ENCODE measurements at places on chromosomes 5 and 9. TPM values are rescaled to one million over a fixed set of nuclear protein-coding genes. Genes with fewer than 3 reads are reported as not detected.

The DIPK1B gene
- total RNA-seq: 1.5 TPM

The NCS1 gene
- 32.4 TPM for total RNA-seq

The UAP1L1 gene
- total RNA-seq: 5.5 TPM

The RLN2 gene
- not detected for total RNA-seq

The LCN9 gene
- not detected for total RNA-seq

The GARNL3 gene
- total RNA-seq: 2.4 TPM

The BRD8 gene
- 30.9 TPM for total RNA-seq

The TSLP gene
- total RNA-seq: 1.2 TPM

The POLR1E gene
- total RNA-seq: 49.6 TPM

The IGFBPL1 gene
- not detected for total RNA-seq

The PCDHGB1 gene
- total RNA-seq: 0.30 TPM

The PCDHA10 gene
- not detected for total RNA-seq

The TMOD1 gene
- 0.17 TPM for total RNA-seq

The URM1 gene
- 45.6 TPM for total RNA-seq

The PTPRD gene
- 1.3 TPM for total RNA-seq

The PLEKHG4B gene
- 2.2 TPM for total RNA-seq

The BTNL8 gene
- not detected for total RNA-seq

The NMUR2 gene
- not detected for total RNA-seq

The IGIP gene
- 0.45 TPM for total RNA-seq

The WDR38 gene
- not detected for total RNA-seq

The ATP6V0E1 gene
- 94.0 TPM for total RNA-seq

The UGCG gene
- 74.0 TPM for total RNA-seq

The SPINK1 gene
- not detected for total RNA-seq

The PCDHGA9 gene
- total RNA-seq: 1.9 TPM

The C9orf50 gene
- total RNA-seq: 0.50 TPM

The BTF3 gene
- total RNA-seq: 641 TPM

The EQTN gene
- total RNA-seq: not detected

The PCDHGB2 gene
- total RNA-seq: 0.50 TPM

The TAF11L11 gene
- total RNA-seq: not detected

The GABRA6 gene
- total RNA-seq: not detected

The TMEM174 gene
- total RNA-seq: not detected

The IDNK gene
- 3.0 TPM for total RNA-seq

The SPATA31D3 gene
- total RNA-seq: not detected

The SEC61B gene
- total RNA-seq: 230 TPM

The NOXA1 gene
- 0.17 TPM for total RNA-seq
